ENCODE measurements at places on chromosomes 6 and 20. TPM values are rescaled to one million over a fixed set of nuclear protein-coding genes. Genes with fewer than 3 reads are reported as not detected.

- no peak for DNase-seq
- H3K27ac ChIP-seq, result no peak overlapping the region
Observed at GRCh38 chr20:38386004-38386403, 39.7 kb downstream of the LBP start.

GRCh38 chr6:48917233-48917632, 545.8 kb downstream of the MMUT start:
- no peaks in the 10 kb centered on the region for H3K27me3 ChIP-seq
- no peak for DNase-seq
- H3K4me1 ChIP-seq, result no peaks in the 10 kb centered on the region
- no peak overlapping the region for H3K27ac ChIP-seq

- no peak overlapping the region for H3K27ac ChIP-seq
- DNase-seq, result no peak
- peaks cover 54% of the 10 kb centered on the region for H3K27me3 ChIP-seq
- H3K4me1 ChIP-seq, result no peaks in the 10 kb centered on the region
- H3K4me3 ChIP-seq, result no peak overlapping the region
Observed at GRCh38 chr20:62522748-62523396, 47.1 kb upstream of the GATA5 start.

Gene HDGFL1
- total RNA-seq, result not detected

Gene VGLL2
- not detected for total RNA-seq

Data from upper lobe of right lung (tissue), 1 donor.